Activated naive CD8-positive, alpha-beta T cell treated with anti-CD3 and anti-CD28 coated beads for 36 hours (primary cell): ENCODE measurements at places on chromosomes 11 and 22. TPM values are rescaled to one million over a fixed set of nuclear protein-coding genes. Genes with fewer than 3 reads are reported as not detected.

GRCh38 chr11:44893846-44894617, 56.7 kb downstream of the TP53I11 start:
- peak; percentile 62 for DNase-seq

DNA sequence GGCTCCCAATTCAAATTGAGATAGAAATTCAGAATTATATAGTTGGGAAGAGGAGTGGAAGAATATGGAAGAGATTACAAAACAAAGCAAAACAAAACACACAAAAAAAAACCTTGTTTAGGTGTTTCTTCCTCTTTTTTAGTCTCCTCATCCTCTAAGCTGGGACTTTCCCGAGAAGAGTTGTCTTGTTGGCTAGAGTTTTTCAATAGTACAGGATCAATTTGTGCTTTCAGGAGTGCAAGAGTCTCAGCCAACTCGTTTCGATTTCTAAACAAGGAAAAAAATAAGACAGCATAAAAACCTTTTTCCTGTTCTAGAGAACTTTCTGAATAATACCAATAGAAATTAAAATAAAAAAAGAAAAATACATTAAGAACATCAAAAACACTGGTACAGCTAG, 87.8 kb upstream of the CLNS1A start:
- no peak for DNase-seq

Gene TYR
- not detected for total RNA-seq

Gene RFPL2
- not detected for total RNA-seq

Gene OOSP4A
- not detected for total RNA-seq
